Transverse colon (tissue), 4 donors: ENCODE measurements at places on chromosomes 16 and 17.
A peak's percentile ranks its signal among the peaks of the same experiment; 100 is the strongest.

GRCh38 chr17:43430936-43431713 is 32.3 kb downstream of the ARL4D start:
- no peak for DNase-seq

DNA sequence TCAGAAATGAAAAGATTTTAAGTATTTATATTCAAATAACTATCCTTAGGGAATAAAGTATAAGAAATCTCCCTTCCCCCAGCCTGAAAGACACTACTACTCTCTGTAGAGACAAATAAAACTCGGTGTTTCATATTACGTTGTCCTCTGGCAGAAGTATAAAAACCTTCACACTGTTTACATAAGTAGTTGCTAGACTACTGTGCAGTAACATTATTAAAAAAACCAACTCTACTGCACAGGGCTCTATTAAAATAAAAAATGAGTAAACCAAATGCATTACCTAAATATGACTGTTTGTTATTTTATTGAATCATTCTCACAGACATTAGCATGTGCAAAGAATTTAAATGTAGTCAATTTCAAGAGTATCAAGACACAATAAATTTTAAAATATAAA is 67.4 kb downstream of the MED13 start:
- no peak for DNase-seq

GRCh38 chr16:64545768-64546167 is 576.1 kb downstream of the CDH11 start:
- no peak for DNase-seq

DNA sequence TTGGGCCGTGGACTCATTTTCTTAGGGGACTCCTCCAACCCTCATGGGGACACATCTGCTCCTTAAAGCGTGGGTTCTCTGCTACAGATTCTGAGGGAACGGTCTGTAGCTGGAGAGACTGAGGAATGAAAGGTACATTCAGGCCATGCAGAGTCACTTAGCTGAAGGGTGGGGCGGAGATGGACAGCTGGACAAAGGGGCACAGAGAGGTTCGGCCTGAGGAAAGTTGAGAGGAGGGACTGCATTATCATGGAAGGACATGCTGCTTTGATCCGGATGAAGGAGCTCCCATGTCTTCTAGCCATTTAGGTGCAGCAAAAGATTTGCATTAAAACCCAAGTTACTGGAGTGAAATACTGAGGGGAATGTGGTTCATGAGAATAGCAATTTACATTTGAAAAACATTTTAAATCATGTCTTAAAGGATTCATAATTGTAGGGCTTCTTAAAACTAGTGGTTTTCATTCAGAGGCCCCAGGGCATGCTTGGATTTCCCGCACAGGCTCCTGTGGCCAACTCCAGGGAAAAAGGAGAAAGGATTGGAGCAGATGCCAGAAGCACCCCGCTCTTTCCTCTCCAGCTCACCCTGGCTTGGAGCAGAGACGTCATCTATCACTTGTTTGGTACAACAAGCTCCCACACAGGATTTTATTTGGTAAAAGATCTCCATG is 54.2 kb downstream of the CDRT4 start:
- DNase-seq, result no peak

DNA sequence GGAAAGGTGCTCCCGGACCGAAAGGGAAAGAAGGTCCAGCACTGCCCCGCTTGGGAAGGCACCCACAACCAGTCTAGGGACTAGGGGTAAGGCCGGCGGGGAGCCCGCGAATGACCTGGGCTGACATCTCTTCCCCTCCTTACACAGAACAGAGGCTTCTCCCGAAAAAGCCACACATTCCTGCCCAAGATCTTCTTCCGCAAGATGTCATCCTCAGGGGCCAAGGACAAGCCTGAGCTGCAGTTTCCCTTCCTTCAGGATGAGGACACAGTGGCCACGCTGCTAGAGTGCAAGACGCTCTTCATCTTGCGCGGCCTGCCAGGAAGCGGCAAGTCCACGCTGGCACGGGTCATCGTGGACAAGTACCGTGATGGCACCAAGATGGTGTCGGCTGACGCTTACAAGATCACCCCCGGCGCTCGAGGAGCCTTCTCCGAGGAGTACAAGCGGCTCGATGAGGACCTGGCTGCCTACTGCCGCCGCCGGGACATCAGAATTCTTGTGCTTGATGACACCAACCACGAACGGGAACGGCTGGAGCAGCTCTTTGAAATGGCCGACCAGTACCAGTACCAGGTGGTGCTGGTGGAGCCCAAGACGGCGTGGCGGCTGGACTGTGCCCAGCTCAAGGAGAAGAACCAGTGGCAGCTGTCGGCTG is 1.5 kb downstream of the CNP start:
- no peak for DNase-seq

DNA sequence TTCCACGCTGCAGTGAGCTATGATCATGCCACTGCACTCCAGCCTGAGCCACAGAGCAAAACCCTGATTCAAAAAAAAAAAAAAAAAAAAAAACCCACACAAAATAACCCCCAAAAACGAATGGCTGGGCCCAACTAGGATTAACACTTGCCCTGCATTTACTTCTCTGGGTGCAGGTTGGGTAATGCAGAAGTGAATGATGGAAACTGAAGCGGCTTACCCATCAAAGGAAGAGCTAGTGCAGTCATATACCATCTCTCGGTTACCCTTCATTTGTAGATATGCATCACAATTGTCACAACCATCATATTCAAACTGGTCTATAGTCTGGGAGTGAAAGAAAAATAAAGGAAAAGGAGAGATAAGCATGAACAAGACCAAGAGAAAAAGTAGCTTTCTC is 819 bp downstream of the SUPT4H1 start:
- DNase-seq, result no peak

- DNase-seq, result peak; percentile 81
These were observed 1.1 kb upstream of the NXN start for GRCh38 chr17:980406-981291.

GRCh38 chr16:73049091-73049490 is 1.2 kb upstream of the ZFHX3 start:
- DNase-seq, result no peak

DNA sequence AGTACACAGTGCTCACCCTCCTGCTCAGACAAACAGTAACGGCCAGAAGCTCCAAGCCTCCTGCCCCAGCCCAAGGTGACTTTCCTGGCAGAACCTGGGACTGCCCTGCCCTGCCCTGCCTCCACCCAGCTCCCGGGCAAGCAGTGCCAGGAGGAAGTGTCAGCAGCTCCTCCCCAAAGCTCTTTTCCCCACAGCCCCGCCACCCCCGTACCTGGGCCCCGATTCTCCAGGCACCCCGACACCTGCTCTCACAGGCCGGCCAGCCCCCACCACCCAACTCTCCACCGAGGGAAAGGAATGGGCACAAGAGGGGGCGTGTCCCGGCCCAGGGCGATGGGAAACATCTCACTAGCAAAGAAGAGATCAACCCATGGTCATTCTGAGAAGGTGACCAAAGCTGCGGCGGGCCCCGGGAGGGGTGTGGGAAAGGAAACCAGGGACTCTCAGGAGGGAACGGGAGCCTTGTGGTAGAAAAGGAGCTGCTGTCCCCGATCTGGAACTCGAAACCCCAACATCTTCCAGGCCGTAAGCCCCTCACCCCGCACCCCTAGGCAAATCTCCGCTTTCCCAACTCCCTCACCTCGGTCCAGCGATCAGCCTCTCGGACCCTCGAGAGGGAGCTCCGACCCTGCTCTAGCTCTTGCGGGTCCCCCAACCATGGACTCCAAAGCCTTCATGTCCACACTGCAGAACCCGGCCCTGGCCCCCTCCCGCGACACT is 1.2 kb downstream of the BCAR1 start:
- peak; percentile 81 for DNase-seq

DNA sequence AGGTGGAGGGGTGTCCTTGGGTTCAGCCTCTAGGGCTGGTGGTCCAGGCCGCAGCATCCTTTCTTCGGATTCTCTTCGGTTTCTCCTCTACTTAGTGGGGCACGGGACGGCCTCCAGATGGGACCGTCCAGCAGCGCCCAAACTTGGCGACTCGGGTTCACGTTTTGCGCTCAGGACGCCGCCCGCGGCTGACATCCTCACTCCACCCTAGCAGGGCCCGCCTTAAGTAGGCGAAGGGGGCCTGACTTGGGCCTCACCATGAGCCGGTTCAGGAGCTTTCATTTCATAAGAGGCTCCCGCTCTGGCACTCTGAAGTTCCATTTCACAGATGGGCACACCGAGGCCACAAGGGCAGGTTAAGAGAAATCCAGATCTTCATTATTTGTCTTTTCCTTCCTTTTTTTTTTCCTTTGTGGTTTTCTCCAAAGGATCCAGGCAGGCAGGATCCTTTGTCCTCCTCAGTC is 141.2 kb downstream of the SEC14L1 start:
- peak; percentile 72 for DNase-seq

GRCh38 chr17:10616502-10617119 is 40.5 kb downstream of the MYH3 start:
- DNase-seq, result peak; percentile 81

DNA sequence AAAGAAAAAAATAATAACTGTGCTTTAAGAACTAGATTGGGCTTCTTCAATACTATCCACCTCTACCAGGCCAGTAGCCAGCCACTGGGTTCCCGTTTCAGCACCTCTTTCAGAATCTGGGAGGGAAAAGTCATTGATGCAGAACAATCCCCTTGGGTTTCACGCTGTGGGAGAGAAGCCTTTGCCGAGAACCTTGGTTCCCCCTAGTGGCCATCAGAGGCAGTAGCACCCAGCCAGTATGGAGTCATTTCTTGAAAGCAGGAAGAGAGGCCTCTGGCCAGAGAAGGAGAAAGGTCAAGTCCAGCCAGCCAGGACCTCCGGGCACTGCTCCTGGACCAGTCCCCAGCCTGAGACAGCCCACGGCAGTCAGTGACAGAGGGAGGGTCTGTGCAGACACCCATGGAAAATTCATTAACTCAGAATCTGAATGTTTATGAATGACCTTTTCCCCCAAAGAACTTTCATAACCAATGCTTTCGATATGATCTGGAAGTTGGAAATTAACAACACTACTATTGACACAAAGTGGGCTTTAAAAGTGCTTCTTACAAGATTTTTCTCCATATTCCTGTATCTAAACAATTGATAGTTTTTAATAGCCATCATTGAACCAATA is 51.2 kb upstream of the CDH5 start:
- DNase-seq, result peak; percentile 67

GRCh38 chr16:26269673-26270072 is 577.9 kb downstream of the HS3ST4 start:
- no peak for DNase-seq

DNA sequence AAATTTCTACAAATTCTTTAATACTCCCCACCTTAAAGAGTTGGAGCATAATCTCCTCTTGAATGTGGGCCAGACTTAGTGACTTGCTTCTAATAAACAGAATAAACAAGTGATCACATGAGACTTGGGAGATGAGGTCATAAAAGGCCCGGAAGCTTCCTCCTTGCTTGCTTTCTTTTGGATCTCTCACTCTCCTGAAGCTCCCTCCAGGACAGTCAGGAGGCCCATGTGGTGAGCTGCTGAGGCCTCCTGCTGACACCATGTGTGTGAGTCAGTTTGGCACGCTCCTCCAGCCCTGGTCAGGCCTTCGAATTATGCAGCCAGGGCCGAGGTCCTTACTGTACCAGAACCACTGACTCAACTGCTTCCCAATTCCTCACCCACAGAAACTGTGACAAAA is 53.2 kb downstream of the NDEL1 start:
- no peak for DNase-seq

GRCh38 chr17:37413875-37414519 is 7.3 kb downstream of the TADA2A start:
- no peak for DNase-seq

DNA sequence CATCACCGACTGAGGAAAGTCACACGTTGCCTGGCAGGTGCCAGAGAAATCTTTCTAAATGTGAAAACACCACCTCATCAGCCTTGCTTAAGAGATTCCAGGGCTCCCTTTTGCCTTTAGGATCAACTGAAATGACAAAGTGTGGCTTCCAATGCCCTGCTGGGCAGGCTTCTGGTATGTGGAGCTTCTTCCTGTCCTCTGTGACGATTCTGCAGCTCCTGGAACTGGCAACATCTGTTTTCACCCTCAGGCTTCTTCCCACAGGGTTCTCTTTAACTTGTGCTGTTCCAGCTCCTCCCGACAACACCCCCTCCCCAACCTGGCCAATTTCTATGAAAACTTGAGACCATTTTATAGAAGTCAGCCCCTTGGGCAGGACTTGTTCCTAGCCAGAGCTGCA is 4.8 kb upstream of the ZDHHC1 start:
- DNase-seq, result no peak

DNA sequence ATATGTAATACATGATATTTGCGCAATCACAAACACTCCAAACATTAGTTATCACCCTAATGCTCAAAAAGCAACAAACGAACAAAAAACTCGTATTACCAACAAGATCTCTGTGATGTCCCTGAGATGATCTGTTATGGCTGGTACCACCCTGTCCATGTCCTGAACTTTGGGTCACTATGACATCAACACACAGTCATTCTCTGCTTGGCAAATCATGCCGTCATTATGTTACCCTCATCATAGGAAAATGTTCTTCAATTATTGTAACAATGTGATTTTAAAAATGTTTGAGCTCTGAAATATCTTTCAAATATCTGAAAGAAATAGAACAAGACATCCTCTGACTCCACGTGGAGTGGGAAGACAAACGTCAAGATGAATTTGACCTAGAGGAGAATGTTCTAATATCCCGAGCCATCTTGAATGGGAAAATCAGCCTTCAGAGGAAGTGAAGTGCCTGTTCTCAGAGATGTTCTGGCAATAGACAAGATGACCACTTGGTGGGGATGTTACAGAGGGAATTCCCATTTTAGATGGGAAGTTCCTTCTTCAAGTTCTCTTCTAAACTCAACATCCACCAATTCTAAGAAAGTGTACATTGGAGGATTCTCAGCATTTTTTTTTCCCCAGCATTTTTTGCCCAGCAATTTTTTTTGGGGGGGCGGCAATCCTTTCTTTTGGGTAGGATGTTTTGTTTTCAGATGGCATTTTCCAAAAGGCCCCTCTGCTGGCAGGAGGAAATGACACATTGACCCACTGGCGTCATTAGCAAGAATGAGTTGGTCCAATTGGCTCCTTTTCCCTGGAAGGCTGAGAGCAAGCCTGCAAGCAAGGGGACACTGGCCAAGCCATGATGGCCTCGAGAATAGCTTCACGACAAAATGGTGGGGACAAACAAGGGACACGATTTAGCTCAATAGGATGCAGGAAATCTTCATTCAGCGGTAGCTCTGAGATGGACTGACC is 3.7 kb upstream of the HSD17B2 start:
- no peak for DNase-seq

- no peak for DNase-seq
These were observed 16.0 kb downstream of the MPRIP start for GRCh38 chr17:17058304-17058703.

DNA sequence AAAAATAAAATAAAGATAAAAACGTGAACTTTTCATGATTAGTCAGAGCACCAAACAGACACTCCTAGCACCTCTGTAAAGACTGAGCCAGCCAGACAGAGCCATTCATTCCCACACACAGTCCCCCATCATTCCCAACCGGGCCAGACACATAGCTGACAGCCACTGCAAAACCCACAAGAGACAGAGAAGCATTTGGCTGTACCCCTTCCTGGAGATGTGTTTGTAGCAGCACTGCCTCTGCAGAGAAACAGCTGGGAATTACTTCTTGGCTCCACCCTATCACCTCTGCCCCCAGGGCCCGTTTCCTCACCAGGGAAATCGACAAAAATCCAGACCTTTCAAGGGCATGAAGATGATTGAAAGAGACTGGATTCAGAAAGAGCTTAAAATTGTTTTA is 46.4 kb downstream of the MYH11 start:
- DNase-seq, result no peak
